D721Med (cell line): ENCODE measurements at places on chromosomes 6 and 20.

DNA sequence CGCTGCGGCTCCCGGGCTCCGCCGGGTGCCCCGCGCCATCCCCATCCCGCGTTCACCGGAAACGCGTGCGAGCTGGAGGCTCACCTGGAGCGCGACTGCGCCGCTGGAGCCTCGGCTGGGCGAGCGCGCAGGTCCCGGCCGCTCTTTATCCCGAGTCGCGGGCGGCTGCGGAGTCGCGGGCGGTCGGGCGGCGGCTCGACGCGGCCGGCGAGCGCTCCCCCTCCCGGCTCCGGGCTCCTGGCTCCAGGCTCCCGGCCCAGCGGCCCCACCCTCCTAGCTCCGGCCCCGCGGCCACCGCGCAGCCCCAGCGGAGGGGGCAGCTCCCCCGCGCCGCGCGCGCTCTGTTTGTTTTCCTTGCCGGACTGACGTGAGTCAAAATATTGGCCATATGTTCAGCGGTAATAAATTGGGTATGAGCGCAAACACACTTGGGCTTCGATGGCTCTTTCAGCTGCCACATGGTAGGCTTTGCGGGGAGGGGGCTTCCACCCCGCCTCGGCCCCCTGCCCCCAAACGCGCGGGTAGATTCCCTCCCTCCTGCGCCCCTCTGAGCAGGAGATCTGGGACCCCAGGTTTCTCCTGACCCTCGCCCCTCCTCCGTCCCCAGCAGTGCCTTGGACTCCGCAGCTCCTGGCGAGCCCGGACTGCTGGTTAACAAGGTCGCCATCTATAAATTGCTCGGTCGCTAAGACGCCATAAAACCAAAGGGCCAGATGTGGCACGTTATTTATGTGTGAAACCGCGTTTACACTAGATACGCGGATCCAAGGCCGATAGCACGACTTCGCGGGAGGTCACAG is 8.8 kb upstream of the NKX2-2 start:
- no peak for DNase-seq

- no peak for DNase-seq
These were observed 802 bp downstream of the CYP39A1 start for GRCh38 chr6:46651816-46652215.

DNA sequence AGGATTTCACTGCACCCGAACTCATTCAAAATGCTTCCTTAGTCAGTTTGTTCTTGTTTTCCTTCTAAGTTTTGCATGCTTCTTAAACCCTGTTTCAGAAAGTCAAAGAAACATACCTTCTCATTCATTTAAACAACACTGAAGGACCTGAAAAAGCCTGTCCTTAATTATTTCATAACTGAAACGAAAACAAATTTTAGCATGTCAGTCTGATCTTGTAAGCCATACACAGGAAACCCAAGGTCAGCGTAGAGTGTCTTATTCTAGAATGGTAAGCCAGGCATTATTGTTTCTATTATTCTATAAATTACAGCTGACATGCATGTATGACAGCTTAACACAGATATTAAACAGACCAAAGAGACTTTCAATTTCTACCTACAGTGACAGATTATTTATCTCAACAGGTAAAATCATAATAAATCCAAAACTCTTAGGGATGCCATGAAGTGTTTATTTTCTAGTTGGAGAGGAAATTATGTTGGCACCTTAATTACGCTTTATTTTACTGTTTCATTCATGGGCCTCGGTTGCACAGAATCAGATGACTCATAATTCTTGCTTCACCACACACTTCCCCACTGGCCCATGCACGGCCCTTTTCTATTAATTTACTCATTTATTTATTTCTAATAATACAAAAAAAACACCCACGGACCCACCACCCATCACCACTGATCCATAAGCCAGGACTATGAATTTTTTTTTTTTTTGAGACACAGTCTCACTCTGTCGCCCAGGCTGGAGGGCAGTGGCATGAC is 39.3 kb upstream of the DUSP22 start:
- no peak for DNase-seq

DNA sequence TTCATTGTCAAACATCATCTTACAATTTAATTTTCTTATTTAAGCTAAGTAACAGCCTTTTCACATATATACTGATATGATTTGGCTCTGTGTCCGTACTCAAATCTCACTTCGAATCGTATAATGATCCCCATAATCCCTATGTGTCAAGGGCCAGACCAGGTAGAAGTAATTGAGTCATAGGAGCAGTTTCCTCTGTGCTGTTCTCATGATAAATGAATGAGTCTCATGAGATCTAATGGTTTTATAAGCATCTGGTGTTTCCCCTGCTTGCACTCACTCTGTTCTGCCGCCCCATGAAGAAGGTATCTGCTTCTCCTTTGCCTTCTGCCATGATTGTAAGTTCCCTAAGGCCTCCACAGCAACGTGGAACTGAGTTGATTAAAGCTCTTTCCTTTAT is 25.1 kb upstream of the CMTR1 start:
- no peak for DNase-seq

- no peak for DNase-seq
These were observed 378.8 kb downstream of the CENPW start for GRCh38 chr6:126718600-126719327.

DNA sequence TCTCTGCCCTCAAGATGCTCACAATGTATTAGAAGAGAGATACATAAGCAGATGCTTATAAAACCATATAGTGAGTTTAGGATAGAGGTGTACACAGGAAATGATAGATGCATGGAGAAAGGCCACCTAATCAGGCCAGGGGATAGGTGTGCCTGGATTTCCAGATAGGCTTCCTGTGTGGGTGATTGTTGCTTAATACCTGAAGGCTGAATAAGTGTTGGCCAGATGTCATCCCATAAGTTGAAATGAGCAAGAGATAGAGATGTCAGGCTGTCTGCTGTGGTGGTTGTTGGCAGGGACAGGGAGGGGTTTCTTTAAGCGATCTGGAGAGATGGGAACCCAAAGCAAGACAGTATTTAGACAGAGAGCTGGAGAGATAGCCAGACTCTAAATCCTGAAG is 109.8 kb upstream of the SGK1 start:
- no peak for DNase-seq

- no peak for DNase-seq
These were observed 620.4 kb upstream of the MANEA start for GRCh38 chr6:94956910-94957309.

- DNase-seq: no peak
These were observed 100.9 kb downstream of the RNF144B start for GRCh38 chr6:18488004-18488403.

GRCh38 chr6:36815962-36816735 is 23.1 kb downstream of the CPNE5 start:
- no peak for DNase-seq

GRCh38 chr20:48461091-48461734 is 366.6 kb downstream of the PREX1 start:
- DNase-seq: no peak

- DNase-seq: no peak
These were observed 279.8 kb downstream of the CDH26 start for GRCh38 chr20:60237981-60238380.

DNA sequence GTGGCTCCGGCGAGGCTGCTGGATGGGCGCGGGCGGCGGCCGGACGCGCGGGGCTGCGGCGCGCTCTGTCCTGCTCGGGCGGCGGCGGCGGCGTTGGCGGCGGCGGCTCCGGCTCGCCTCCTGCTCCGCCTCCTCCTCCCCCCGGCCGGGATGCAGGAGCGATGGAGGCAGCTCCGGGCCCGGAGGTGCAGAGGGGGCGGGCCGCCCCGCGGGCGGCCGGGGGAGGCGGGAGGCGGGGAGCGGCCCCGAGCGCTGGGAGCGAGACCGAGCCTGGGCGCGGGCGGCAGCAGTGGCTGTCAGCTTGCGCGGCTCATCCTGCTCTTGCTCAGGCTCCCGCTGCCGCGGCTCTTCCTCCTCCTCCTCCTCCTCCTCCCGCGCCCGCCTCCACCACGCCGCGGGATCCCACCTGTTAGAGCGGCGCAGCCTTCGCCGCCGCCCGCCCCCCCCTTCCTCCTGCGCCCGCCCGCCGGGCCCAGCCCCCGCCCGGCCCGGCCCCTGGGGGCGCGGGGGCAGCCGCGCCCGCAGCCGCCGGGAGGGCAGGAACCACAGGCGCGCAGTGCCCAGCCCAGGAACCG is at the start of gene NOL4L:
Gene NOL4L (minus strand): TSS at position 323 of the 575 bp plus-strand sequence. CDS start 443 bp downstream, outside the sequence.
- no peak for DNase-seq

GRCh38 chr20:24169256-24169655 is 180.7 kb upstream of the GGTLC1 start:
- no peak for DNase-seq

GRCh38 chr6:150877928-150878327 is 12.4 kb downstream of the MTHFD1L start:
- no peak for DNase-seq

DNA sequence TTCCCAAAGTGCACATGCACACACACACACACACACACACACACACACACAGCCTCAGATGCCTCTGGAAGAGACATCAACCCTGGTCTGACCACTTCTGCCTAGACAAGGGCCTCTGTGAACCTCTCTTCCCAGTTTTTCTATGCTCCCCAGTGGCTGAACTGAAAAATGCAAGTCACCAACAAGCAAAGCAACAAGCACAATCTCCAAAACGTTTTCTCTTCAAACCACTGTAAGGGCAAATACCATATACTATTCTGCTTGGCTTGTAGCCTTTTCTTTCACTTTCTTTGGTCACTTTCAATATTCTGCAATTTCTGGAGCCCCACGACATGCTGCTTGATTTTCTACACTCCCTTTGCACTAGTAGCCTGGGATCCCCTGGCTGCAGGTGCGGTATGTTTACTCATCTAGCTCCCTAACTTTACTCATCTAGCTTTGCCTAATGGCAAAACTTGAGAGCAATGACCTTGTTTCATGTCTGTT is 121.4 kb upstream of the DST start:
- DNase-seq: no peak

DNA sequence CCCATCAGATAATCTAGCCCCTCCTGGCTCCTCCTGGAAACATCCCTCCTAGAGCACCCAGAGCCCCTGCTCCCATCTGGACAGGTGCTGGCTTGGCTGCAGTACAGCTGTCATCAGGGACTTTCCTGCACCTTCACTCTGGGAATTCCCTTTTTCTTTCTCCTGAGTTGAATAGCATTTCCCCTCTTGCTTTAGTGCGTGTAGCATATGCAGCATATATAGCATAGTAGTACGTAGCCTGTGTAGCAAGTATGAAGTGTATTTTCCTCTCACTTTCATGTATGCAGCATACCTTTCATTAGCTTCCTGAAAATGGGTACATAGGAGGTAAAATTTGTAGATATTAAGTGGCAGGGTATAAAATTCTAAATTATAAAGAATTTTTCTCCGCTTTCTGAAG is 352.9 kb downstream of the ESR1 start:
- no peak for DNase-seq

DNA sequence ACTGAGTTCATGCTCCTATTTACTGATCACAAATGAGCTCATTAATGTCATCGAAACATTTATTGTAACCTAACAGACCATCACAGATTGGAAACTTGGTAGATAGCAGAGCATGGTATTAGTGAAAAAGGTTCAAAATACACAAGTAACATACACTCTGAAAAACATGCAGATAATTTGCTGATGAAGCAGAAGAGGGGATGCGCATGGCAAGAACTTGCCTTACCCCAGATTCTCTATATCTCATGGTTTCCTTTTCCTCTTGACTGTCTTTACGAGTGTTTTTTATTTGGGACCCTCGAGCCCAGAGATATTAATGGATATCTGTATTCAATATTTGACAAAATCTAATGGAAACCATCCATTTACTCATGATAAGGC is 37.6 kb downstream of the QRSL1 start:
- DNase-seq: no peak
